ENCODE measurements at places on chromosomes 13 and 19.

- DNase-seq = no peak
These were observed 4.3 kb downstream of the KIRREL2 start for GRCh38 chr19:35860818-35861639.

DNA sequence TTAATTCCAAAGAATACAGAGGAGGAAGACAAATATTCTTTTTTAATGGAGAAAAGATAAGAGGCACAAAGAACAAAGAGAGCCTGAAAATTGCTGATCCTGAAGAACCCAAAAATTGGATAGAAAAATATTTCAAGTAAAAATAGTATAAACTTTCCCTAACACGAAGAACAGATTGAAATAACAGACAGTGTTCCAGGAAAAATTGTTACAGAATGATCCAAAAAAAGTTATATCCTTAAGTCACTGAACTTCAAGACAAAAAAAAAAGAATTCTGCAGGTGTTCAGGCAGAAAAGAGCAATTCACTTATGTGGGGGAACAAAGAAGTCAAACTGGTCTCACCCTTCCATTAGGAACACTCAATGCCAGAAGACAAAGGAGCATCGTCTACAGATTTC lies 160.2 kb downstream of the KLF12 start:
- no peak for DNase-seq

DNA sequence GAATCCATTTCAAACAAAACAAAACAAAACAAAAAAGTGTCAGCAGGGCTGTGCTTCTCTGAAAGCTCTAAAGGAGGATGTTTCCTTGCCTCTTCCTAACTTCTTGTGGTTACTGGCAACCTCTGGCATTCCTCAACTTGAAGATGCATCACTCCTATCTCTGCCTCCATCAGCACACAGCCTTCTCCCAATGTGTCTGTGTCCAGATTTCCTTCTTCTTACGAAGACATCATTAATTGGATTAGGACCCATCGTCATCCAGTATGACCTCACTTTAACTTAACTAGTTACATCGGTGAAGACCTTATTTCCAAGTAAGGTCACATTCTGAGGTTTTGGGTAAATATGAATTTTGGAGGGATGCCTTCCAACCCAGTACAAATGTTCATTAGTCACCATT lies 33.8 kb upstream of the GTF2F2 start:
- no peak for DNase-seq

- DNase-seq = no peak
These were observed 73.5 kb upstream of the C13orf46 start for GRCh38 chr13:114047358-114047881.

DNA sequence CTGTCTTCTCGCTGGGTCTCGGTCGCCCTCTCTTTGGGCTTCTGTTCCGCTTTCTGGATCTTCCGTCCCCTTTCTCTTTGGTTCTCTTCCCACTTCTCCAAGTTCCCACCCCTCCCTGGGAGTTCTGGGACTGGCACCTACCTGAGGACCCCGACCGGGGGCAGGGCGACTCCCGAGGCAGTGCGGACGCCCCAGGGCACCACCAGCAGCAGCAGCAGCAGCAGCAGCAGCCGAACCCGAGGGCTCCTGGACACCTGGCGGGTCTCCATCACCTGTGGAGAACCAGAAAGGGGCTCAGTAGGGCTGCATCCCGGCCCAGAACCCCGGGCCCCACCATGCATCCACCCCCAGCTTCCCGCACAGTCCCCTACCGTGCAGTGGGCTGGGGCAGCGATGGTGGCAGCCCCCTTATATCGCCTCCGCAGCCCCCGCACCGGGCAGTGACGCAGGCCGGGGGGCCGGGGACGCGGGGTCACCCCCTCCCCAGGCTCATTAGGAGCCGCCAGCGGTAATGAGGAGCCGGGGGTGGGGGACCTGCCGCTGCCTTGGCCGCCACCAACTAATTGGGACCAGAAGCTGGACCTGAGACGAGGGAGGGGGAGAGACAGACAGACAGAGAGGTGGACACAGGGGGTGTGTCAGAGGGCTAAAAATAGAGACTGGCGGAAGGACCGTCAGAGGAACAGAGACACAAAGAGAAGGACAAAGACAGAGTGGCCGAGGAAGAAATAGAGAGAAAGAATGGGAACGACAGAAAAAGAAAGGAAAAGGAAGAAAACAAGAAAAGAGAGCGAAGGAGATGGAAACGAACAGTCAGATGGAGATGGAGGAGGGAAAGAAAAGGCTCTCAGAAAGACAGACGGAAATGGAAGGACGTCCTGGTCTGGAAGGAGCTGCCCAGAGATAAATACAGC lies at the start of gene PTH2:
Gene PTH2, minus strand, starts transcription at position 371 of the 914 bp plus-strand sequence. Its CDS starts 102 bp downstream, at position 269.
- no peak for DNase-seq

- DNase-seq = no peak
These were observed 3.2 kb downstream of the LMNB2 start for GRCh38 chr19:2453431-2454025.

DNA sequence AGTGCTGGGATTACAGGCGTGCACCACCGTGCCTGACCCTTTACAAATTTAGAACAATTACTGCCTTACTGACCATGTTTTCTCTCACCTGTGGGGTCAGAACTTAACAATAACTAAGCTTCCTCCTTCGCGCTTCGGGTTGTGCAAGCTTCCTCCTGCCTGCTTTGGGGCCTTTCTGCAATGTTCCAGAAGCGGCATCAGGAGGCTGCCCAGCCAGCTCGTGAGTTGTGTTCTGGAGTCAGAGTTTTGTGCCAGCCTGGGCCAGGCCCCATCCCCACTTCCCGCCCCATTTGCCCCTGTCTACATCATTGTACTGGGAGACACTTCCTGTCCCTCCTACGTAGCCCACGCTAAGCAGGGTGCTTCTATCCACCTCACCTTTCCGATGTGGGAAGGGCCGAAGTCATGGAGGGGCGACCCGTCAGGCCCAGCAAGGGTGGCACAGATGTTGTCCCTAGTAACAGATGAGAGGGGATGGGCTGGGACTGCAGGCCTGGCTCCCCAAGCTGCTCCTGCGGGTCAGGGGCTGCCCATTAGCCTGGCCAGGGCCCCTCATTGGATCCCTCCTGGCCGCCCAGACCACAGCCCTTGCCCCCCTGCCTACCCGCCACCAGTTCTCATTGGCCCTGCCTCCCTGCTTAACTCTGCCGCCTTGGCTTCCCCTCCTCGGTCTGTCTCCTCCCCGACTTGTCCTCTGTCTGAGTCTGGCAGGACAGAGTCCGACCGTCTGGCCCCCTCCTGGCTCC lies 13.4 kb downstream of the UHRF1 start:
- no peak for DNase-seq

Measured in right lung (tissue), 10 donors.